ENCODE measurements at places on chromosomes 6 and 20.

- peak; percentile 82 for DNase-seq
These were observed 145.3 kb upstream of the ECI2 start for GRCh38 chr6:4280707-4281106.

GRCh38 chr20:23666698-23667097 is 22.1 kb downstream of the CST4 start:
- no peak for DNase-seq

DNA sequence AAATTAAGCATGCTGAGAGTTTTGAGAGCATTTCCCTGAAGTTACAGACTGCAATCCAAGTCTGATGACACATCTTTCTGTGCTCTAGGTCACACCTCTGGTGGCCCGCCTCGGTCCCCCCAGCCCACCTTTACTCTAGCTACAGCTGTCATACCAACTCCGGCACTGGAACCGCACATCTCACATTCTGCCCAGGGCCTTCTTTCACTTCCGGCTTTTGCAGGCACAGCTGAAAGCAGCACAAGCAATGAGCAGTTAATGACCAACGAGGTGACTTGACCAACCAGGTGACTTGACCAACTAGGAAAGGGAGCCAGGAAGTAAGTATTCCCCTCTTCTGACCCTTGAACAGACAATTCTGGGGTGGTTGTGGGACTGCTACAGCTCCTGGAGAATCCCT is 88.6 kb upstream of the MOCS1 start:
- no peak for DNase-seq

- DNase-seq, result no peak
These were observed 657.7 kb downstream of the QKI start for GRCh38 chr6:164072240-164072666.

GRCh38 chr6:108464418-108465097 is 96.2 kb upstream of the FOXO3 start:
- peak; percentile 16 for DNase-seq

DNA sequence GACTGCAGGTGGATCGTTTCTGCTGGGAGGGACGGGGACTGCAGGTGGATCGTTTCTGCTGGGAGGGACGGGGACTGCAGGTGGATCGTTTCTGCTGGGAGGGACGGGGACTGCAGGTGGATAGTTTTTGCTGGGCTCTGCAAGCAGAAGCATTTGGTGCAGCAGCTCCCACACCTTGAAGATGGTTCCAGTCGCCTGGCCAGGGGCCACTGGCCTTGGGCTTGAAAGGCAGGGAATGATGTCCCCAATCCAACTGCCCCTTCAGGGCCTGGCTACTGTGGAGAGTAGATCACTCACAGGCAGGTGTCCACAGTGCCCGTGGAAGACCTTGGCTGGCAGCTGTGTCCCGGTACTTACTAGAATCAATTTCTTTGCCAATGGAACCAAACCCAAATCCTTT is 68.2 kb downstream of the PSMG4 start:
- no peak for DNase-seq

DNA sequence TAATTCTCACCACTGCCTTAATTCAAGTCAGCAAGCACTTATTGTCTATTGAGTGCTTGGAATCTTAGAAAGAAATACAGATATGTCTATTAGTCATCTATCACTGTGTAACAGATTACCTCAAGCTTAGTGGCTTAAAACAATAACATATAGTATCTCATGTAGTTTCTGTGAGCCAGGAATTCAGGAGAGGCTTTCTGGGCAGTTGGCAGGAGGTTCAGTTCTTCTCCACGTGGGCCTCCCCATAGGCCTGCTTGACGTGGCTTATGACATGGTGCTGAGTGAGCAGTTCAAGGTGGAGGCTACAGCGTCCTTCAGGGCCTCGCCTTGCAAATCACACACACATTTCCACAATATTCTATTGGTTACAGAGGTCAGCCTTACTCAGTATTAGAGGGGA is 69.7 kb downstream of the DTD1 start:
- peak; percentile 37 for DNase-seq

DNA sequence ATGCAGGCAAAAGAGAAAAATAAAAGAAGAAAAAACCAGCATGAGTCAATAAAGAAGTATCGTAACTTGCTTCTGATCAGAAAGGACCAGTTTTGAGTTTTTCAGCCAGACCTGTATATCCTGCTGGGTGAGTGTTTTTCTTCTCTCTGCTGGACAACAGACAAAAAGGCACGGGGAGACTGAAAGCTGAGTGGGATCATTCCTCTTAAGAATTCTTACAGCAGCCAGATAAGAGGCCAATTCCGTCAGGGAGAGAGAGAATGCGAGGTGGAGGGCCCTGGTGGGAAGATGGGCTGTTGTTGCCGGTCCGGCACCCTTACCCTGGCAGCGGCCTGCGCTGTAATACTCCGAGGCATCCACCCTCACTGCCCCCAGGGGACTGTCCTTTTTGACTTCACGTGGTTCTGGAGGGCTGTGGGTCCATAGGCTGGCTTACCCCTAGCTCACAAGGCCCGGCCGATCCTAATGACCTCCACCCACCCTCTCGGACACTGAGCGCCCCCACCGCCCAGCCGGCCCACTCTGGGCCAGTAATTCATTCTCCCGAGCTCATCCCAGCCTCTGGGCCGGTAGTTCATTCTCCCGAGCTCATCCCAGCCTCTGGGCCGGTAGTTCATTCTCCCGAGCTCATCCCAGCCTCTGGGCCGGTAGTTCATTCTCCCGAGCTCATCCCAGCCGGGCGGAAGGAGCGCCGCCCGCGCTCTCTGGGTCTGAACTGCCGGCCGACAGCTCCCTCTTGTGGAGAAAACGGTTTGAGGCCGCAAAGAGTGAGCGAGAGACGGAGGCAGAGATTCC is 118.3 kb upstream of the SIRPA start:
- DNase-seq, result peak; percentile 90

DNA sequence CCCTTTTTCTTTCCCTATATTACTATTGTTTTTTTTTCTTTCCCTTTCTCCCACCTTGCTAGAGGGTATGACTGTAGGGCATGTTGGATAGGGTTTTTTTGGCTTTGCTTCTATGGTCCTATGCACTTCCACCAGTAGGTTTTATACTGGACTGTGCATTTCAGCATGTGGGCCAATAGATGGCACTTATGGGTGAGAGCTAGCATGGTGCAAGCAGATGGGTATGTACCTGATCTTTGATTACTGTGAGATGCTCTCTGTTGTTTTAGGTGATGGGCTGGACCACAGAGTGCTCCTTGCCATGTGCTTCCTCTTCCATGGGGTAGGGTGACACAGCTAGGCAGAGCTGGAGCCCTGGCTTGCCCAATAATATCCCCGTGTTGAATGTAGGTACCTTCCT is 128.5 kb upstream of the CHD6 start:
- no peak for DNase-seq

- no peak for DNase-seq
These were observed 508.0 kb upstream of the ADGRB3 start for GRCh38 chr6:68127074-68127473.

DNA sequence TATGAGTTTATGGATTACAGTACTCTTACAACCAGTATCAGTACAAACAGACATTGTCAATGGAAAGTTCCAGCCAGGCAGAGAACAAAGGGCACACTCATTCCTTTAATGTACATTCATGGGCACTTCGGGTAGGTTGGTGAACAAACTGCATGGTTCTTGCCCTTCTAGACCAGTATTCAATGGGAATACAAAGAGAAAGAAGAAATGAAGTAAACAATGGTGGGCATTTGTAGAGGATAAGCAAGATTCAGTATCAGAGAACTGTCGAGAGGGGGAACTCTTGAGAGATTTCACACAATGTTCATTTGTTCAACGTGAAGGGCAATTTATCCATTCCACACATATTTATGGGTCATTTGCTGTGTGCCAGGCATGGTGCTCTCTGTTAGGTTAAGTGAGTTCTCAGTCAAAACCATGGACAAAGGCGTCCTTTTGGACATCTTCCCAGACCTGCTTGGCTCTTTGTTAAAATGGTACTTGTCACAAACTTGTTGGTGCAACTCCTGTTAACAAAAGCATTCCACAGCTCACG is 714.8 kb downstream of the DHX35 start:
- no peak for DNase-seq

- DNase-seq, result no peak
These were observed 43.9 kb downstream of the RAMACL start for GRCh38 chr6:166542580-166542912.

DNA sequence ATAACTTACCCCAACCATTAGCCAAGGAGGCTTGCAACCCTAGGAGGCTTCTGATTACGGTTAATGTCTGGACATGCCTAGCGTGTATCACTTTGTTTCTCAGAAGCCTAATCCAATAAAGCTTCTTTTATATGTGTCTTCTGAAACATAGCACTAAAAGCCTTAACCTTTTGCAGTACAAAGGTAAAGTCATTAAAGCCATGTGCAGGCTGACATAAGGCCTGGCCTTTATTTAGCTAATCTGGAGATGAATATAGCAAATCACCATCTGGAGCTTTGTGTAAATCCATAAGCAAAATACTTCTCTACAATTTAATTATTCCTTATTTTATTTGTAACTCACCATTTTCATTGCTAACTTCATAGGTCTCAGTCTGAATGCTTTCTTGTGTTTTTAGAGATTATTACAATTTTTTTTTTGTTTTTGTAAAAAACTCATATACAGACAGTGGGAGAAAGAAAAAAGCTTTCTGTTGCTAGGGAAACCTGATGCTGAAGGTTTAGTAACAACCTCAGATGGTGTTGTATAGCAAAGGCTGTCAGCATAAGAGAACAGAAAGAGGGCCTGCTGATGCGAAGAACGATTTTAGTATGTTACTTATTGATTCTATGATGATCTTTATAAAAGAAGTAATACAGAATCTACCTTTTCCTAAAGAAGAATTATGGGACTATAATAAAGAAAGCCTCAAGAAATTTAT is at the start of gene EYS:
Gene EYS, minus strand, starts transcription at position 101 of the 701 bp plus-strand sequence. CDS start 211,816 bp downstream, outside the sequence.
- DNase-seq, result no peak

DNA sequence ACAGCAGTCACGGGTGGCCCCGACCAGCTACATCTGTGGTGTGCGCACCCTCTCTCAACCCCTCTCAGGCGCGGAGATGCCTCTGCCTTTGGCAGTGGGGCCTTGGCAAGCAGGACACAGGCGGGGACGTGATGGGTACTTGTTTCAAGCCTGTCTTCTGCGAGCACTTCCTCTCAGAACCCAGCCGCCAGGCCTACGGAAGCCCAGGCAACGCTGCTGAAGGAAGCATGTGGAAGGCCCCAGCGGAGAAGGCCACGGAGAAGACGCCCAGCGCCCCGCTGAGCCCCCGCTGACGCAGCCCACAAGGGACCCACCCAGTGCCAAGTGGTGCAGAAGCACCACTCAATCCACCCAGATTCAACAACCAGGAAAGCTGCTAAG is 13.0 kb downstream of the SERPINB6 start:
- DNase-seq, result no peak

DNA sequence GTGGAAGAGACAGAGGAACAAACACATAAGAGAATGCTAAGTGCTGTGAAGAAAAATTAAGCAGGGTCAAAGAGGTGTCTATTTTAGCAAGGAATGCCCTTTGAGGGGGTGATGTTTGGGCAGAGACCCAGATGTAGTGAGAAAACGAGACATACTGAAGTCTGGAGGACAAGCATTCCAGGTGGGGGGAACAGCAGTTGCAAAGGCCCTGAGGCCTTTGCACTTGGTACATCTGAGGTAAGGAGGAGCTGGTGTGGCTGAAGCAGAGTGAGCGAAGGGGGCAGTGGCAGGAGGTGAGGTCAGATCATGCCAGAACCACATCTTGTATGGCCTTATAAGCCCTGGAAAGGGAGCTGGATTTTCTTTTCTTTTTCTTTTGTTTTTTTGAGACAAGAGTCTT is 6.2 kb upstream of the GDF5 start:
- DNase-seq, result no peak

Measured in fibroblast of skin of right quadriceps (primary cell).